ENCODE measurements at places on chromosomes 2 and 18. TPM values are rescaled to one million over a fixed set of nuclear protein-coding genes. Genes with fewer than 3 reads are reported as not detected.

REG3G gene
- not detected for total RNA-seq

HOXD12 gene
- not detected for total RNA-seq

CDK5R2 gene
- 0.35 TPM for total RNA-seq

CRYBA2 gene
- total RNA-seq, result 6.4 TPM

MATN3 gene
- total RNA-seq, result 1.6 TPM

CD207 gene
- total RNA-seq, result not detected

TANC1 gene
- total RNA-seq, result 18.7 TPM

LONRF2 gene
- 1.1 TPM for total RNA-seq

SMAD7 gene
- total RNA-seq, result 7.9 TPM

CHRNA1 gene
- total RNA-seq, result 0.23 TPM

GLI2 gene
- 30.3 TPM for total RNA-seq

HOXD13 gene
- total RNA-seq, result 0.36 TPM

SP9 gene
- total RNA-seq, result not detected

RAB6D gene
- total RNA-seq, result not detected

MEIS1 gene
- total RNA-seq, result 5.9 TPM

B3GNT2 gene
- 18.0 TPM for total RNA-seq

LINC00305 gene
- total RNA-seq, result not detected

NAT8 gene
- not detected for total RNA-seq

CTAGE1 gene
- not detected for total RNA-seq

DQX1 gene
- total RNA-seq, result 0.63 TPM

CNDP1 gene
- total RNA-seq, result not detected

POTEI gene
- not detected for total RNA-seq

SCYGR8 gene
- not detected for total RNA-seq

SLC30A3 gene
- not detected for total RNA-seq

TMEM247 gene
- not detected for total RNA-seq

UGT1A10 gene
- total RNA-seq, result not detected

Measured in PC-3 (cell line).